ENCODE measurements at places on chromosomes 11 and 22. TPM values are rescaled to one million over a fixed set of nuclear protein-coding genes. Genes with fewer than 3 reads are reported as not detected.
A peak's percentile ranks its signal among the peaks of the same experiment; 100 is the strongest.

TRIM22 gene
- 18.0 TPM for total RNA-seq

- no peak for DNase-seq
Measured at GRCh38 chr11:31870609-31871309, 59.6 kb upstream of the PAX6 start.

DNA sequence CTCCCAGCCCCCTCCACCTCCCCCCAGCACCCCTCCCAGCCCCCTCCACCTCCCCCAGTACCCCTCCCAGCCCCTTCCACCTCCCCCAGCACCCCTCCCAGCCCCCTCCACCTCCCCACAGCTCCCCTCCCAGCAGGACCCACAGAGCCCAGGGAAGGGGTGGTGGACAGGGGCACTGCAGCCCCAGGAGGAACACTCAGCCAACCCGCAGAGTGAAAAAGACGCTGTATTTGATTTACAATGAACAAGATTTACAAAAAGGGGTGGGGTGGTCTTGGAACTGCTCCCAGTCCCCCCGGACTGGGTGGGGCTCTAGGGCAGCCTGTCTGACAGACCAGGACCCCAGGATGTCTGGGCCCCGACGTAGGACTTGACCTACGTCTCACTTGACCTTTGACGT lies 4.6 kb upstream of the MAPK11 start:
- no peak for DNase-seq

DNA sequence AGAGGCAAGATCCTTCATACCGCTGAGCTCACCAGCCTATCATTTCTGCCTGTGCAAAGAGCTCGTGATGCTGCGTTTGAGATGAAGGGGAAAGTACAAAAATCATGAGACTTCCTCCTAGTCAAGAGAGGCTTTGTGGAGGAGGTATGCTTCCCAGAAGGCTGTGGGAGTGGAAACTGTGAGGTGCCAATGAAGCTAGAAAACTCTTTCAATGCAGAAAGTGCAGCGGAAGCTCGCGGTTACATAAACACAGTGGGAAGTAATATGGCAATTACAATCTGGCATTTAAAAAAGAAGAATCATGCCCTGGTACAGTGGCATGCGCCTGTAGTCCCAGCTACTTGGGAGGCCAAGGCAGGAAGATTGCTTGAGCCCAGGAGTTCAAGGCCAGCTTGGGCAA lies 134.8 kb downstream of the EHF start:
- no peak for DNase-seq

DNA sequence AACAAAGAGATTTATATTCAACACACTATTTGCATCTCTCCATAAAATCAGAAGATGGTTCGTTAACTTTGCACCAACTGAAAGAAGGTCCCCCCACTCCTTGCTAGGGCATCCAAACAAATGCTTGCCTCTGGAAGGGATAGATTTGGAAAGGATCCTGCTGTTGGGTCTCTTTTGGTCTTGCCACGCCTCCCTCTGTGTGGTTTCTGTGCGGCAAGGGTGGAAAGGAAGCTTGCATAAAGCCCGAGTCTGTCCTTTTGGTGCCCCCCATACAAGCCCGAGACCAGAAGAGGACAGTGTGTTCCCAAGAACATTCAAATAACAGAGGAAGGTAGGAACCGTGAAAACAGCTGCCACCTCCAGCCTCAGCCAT lies 15.1 kb downstream of the SCGB1A1 start:
- DNase-seq = no peak

GRCh38 chr11:63165706-63166310 lies 21.8 kb upstream of the SLC22A24 start:
- no peak for DNase-seq

DNA sequence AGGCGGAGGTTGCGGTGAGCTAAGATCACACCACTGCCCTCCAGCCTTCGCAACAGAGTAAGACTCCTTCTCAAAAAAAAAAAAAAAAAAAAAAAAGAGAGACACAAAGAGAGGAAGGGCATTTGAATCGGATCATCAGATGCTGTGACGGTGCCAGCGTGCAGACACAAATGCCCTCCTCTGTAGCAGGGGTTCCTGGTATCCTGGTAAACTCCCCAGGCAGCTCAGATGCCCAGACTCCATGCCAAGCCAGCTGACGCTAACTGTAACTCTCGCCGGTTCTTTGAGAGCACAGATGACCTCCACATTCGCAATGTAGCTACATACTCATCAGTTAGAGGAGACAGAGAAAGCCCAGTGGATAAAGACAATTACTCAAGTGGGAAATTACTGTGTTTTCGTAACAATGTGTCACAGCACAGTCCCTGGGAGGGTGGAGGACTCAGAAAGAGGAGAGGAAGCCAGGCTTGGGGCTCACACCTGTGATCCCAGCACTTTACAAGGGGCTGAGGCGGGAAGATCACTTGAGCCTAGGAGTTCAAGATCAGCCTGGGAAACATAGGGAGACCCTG lies 153.1 kb downstream of the BRD1 start:
- DNase-seq = no peak

DNA sequence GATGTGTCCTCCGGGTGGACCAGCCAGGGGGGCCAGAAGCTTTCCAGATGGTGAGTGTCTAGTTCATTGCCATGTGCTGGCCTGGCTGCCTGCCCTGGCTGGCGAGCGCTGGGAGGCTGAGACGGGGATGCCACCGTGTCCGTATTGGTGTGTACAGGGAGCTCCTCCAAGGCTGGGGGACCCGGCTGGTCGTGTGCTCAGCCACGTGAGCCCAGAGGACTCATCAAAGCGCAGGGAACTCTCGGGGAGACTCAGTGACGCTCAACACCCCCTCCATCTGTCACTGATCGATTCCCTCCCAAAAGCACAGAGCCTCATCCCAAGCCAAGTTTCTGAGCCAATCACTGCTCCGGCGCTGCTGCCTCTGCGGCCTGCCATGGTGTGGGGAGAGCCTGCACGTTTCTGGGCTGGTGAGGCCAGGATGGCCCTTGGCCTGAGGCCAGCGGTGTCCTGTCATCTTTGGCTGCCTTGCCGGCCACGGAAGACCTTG lies 423.7 kb downstream of the SHANK2 start:
- DNase-seq = no peak

ADM gene
- 68.1 TPM for total RNA-seq

DDI1 gene
- total RNA-seq = not detected

DNA sequence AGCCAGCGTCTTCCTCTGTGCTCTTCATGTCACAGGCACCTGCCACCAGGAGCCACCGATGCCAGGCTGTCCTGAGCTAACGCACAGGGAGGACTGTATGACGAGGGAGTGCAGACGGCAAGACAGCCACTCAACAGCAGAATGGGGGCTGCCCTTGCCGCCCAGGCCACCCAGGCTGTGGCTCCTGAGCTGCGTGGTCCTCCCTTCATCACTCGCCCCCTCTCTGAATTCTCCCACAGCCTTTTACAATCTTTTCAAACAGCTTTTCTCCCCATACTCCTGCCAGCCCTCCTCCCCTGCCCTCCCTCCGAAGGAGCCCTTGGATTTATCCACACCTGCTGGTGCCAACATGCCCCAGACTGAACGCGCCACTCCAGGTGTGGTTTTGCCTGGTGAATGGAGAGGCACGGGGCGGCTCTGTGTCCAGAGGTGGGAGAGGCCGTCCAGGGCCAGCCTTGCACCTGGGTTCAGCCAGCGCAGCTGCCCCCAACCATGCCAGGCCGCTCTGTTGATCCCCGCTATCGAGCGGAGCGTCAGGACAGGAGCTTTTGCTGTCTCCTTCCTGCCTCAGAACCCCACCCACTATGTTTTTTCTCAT lies 22.0 kb downstream of the OVOL1 start:
- no peak for DNase-seq

PHF5A gene
- 50.6 TPM for total RNA-seq

DNA sequence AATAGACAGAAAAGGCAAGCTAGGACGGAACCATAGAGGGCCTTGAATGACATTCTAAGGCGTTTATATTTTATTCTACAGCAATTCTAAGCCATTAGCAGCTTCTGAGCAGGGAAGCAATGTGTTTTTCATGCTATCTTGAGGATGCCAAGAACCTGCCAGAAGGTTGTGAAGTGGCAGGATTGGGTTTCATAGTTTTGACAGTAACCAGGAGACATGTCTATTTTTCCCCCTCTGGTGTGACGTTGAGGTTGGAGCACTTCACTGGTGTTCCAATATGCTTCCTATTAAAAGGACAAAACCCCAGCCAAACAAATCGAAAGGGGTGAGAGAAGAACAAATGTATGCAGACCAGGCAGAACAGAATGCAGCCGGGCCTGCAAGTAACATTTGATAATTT lies 148.2 kb downstream of the SPATA19 start:
- DNase-seq = no peak

DNA sequence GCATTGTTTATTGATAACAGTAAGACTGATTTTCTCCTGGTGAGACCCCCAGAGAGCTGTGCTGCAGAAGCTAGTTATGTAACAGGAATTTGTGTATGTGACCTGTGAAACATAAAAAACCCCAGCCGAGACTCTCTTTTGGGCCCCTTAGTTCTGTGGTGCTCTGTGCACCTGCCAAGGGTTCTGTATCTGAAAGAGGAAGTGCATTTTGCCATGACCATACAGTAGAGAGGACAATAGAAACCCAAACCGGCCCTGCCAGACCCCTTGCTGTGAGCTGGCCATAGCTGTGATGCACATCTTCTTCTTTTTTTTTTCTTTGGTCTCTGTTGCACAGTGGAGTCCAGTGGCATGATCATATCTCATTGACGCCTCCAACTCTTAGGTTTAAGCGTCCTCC lies 31.4 kb upstream of the APOL5 start:
- no peak for DNase-seq

GRCh38 chr11:3229673-3230630 lies 2.3 kb downstream of the MRGPRE start:
- no peak for DNase-seq

TNNI2 gene
- not detected for total RNA-seq

SCGB1D2 gene
- total RNA-seq = not detected

MMP12 gene
- total RNA-seq = not detected

DNA sequence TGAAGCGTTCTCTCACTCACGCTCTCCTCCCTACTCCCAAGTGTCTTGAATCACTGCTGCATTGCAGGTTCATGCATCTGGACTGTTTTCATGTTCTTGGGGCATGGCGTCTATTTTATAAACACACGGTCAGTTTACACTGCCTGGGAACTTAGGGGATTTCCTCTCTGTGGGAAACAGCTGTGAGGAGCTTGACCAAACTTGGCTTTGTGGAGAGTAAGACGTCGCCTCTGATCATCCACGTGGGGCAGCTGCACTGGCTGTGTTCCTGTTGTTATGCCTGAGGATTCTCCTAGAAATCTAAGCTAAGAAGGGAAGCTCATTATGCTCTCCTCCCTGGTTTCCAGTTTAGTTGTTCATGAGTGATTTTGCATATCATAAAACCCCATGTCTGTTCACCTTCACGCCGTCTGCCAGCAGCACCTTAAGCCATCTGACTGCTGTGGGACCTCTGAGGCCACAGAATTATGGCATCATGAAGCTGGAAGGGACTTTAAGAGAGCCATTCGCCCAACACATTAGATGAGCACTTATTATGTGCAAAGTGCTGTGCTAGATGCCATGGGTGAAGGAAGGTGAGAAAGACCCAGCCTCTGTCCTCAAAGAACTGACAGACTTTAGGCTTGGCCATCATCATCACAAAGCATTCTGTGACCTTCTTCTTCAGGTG lies 38.8 kb upstream of the POU2AF1 start:
- peak; percentile 56 for DNase-seq

- DNase-seq = no peak
Measured at GRCh38 chr11:23090659-23091058, 230.4 kb upstream of the CCDC179 start.

- DNase-seq = no peak
Measured at GRCh38 chr11:61331651-61332050, 1.3 kb downstream of the DDB1 start.

GRCh38 chr11:123856444-123856843 lies 29.0 kb downstream of the TMEM225 start:
- DNase-seq = no peak

GRCh38 chr22:49946612-49947295 lies 13.8 kb upstream of the PIM3 start:
- no peak for DNase-seq

MCHR1 gene
- 1.7 TPM for total RNA-seq

DNA sequence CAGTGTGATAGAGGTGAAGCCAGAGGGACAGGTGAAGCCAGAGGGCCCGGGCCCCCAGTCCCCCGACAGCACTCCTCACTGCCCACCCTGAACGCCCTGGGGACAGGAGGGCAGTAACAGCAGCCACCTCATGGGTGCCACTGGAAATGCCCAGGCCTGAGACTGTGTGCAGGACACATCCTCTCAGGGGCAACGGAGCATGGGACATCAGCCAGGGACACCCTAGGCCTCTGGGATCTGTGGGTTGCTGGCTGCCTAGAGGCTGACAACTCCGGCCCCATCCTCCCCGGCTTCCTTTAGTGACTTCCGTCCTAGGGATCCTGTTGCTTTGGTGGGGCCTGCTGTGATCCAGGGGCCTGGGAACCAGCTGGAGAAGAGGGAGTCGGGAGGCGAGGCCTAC lies 17.4 kb upstream of the BAIAP2L2 start:
- DNase-seq = no peak

- DNase-seq = no peak
Measured at GRCh38 chr22:30294066-30294465, 4.8 kb upstream of the CASTOR1 start.

DNA sequence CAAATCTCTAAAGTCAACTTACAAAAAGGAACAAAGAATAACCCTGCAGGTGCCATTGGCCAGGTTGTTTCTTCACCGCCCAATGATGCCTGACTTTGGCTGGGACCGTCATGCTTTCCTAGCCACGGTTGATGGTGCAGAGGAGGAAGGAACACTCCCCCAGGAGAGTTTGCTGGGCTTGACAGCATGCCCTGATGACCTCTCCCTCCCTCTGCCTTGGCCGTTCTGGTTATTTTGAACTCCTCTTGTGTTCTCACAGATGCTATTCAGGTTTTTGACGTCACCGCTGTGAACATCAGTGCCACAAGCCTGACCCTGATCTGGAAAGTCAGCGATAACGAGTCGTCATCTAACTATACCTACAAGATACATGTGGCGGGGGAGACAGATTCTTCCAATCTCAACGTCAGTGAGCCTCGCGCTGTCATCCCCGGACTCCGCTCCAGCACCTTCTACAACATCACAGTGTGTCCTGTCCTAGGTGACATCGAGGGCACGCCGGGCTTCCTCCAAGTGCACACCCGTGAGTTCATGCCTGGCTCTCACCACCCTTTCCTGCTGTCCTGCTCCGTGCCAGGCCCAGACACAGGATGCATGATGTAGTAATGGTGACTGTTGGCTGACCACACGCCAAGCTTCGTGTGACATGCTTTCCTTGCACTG lies 89.0 kb upstream of the OR4B1 start:
- DNase-seq = no peak

- DNase-seq = no peak
Measured at GRCh38 chr11:2554338-2555207, 109.8 kb downstream of the KCNQ1 start.

- no peak for DNase-seq
Measured at GRCh38 chr22:33781411-33781810, 138.9 kb downstream of the LARGE1 start.

DNA sequence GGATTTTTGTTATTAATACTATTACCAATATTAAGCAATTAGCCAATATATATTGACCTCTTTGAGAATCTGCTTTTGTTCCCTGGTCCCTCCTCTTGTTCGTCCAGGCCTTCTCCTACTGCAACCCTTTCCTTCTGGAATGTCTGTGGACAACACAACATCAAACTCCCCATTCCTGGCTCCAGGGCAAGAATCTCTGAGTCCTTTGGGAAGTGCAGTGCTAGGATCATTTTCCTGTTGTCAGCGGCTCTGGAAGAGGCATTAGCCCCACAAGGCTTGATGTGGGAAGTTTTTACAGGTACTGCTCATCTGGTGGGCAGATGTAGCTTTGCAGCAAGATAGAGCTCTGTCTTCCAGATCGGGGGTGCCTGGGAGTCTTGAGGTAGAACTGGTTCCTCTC lies 74.3 kb downstream of the RPUSD4 start:
- no peak for DNase-seq

GRCh38 chr11:36718451-36718850 lies 120.4 kb upstream of the RAG2 start:
- no peak for DNase-seq

Measured in kidney epithelial cell (primary cell).